ENCODE measurements at places on chromosomes 2 and 18. TPM values are rescaled to one million over a fixed set of nuclear protein-coding genes. Genes with fewer than 3 reads are reported as not detected.

- peaks cover 7% of the 10 kb centered on the region for H3K36me3 ChIP-seq
- H3K4me3 ChIP-seq = no peak overlapping the region
- H3K27ac ChIP-seq = no peak overlapping the region
- no peaks in the 10 kb centered on the region for H3K4me1 ChIP-seq
Measured at GRCh38 chr2:72694715-72695496, 130.9 kb downstream of the EXOC6B start.

GRCh38 chr2:6352247-6352646 is 513.5 kb downstream of the CMPK2 start:
- H3K27ac ChIP-seq = no peak overlapping the region
- H3K27me3 ChIP-seq = no peaks in the 10 kb centered on the region
- no peak overlapping the region for H3K4me3 ChIP-seq
- H3K4me1 ChIP-seq = no peaks in the 10 kb centered on the region

GRCh38 chr2:159684796-159685195 is 27.5 kb upstream of the MARCHF7 start:
- no peaks in the 10 kb centered on the region for H3K4me1 ChIP-seq
- no peaks in the 10 kb centered on the region for H3K27me3 ChIP-seq
- no peak overlapping the region for H3K27ac ChIP-seq
- no peak overlapping the region for H3K4me3 ChIP-seq

DNA sequence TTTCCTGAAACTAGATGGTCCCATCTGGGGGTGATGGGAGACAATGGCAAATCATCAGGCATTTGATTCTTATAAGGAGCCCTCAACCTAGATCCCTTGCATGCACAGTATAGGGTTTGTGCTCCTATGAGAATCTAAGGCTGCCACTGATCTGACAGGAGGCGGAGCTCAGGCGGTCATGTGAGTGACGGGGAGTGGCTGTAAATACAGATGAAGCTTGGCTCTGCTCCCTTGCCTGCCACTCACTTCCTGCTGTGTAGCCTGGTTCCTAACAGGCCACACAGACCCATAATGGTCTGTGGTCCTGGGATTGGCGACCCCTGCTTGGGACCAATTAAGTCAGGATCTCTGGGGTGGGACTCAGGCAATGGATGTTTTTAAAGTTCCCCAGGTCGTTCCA is 293.4 kb downstream of the ZNF521 start:
- H3K4me1 ChIP-seq = no peaks in the 10 kb centered on the region
- DNase-seq = no peak
- no peaks in the 10 kb centered on the region for H3K27me3 ChIP-seq

DNA sequence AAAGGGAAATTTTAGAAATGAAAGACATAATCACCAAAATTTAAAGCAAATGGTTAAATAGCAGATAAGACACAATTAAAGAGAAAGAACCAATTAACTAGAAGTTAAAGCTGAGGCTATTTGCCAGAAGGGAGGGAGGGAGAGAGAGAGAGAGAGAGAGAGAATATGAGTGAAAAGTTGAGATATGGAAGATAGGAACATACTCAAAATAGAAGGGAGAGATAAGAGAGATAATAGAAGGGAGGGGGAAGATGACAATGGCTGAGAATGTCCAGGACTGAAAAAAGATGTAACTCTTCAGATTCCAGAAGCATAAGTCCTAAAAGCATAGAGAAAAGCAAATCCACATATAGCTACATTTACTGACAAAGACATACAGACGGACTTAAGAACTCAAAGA is 17.1 kb upstream of the AAK1 start:
- no peak overlapping the region for H3K4me3 ChIP-seq
- no peak for DNase-seq
- H3K4me1 ChIP-seq = peaks cover 22% of the 10 kb centered on the region
- H3K27me3 ChIP-seq = no peaks in the 10 kb centered on the region
- H3K27ac ChIP-seq = no peak overlapping the region

DNA sequence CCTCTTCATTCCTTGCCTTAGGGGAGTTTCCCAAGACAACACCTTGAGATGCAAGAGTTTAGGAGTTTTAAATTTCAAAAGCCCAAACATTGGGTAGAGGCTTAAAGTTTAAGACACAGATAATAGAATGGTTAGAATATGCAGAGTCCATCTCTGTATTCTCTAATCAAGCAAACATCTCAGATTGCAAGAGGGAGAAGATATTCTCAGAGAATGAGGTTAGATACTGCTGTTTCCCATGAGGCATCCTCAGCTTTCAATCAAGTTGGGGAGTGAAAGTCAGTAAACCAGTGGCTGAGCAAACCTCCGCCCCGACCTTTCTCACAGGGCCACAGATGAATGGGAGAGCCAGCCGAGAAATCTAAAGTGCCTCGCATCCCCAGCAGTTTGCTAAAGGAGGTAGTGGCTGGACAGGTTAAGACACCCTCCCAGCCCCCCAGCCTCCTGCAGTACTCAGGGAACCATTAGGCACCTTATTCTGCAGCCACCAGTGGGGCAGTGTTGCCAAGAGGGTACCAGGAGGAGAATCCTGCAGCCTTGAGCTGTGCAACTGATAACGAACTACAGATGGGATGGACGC is 30.0 kb downstream of the FBXO36 start:
- H3K36me3 ChIP-seq = no peaks in the 10 kb centered on the region
- H3K27me3 ChIP-seq = no peaks in the 10 kb centered on the region
- H3K4me3 ChIP-seq = no peak overlapping the region

- H3K36me3 ChIP-seq = no peaks in the 10 kb centered on the region
- no peak overlapping the region for H3K27ac ChIP-seq
- H3K4me1 ChIP-seq = peaks cover 17% of the 10 kb centered on the region
- peaks cover 15% of the 10 kb centered on the region for H3K27me3 ChIP-seq
- peak overlapping the region; percentile 20 for H3K4me3 ChIP-seq
Measured at GRCh38 chr2:235390108-235390815, 103.6 kb upstream of the AGAP1 start.

DNA sequence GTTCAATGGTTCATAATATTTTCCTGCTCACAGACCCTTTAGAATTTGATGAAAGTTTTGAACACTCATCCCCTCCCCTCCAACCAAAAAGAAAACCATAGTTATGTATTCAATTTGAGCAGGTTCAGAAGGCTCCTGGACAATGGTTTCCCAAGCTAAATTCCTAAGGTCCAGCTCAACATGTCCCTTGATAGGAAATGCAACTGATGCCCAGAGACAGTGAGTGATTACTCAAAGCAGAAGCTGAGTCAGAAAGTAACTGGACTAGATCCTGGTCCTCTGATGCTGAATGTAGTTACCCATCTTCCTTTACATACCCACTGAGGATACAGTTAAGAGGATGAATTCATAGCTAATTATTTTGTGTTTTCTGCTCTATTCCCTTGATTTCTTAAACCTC is 218.9 kb upstream of the NCKAP5 start:
- no peaks in the 10 kb centered on the region for H3K36me3 ChIP-seq
- no peak for DNase-seq
- H3K27ac ChIP-seq = no peak overlapping the region
- H3K4me1 ChIP-seq = no peaks in the 10 kb centered on the region
- H3K27me3 ChIP-seq = peaks cover 1% of the 10 kb centered on the region
- no peak overlapping the region for H3K4me3 ChIP-seq

DNA sequence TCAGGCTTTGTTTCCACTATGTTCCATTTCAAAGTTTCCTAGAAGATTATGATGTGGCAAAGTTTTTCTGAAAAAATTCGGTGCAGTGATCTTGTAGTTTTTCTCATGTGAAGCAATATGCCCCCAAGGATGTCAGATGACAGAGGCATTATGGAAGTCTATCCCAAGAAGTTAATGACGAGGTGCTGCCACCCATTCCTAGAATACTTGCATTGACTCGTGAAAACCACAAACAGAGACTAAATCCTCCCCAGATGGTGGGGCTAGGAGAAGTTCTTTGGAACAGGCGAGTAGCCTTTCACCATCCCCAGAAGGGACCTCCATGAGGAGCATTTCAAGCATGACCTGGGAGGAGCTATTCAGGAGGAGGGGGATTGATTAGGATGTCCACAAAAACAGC is 40.2 kb upstream of the COPS8 start:
- no peak for DNase-seq
- H3K4me3 ChIP-seq = no peak overlapping the region
- H3K27me3 ChIP-seq = peaks cover 17% of the 10 kb centered on the region
- no peaks in the 10 kb centered on the region for H3K4me1 ChIP-seq
- H3K36me3 ChIP-seq = no peaks in the 10 kb centered on the region
- H3K27ac ChIP-seq = no peak overlapping the region

GRCh38 chr18:54713386-54713785 is 114.9 kb upstream of the RAB27B start:
- no peak overlapping the region for H3K27ac ChIP-seq
- H3K27me3 ChIP-seq = peaks cover 9% of the 10 kb centered on the region
- peaks cover 28% of the 10 kb centered on the region for H3K4me1 ChIP-seq
- no peaks in the 10 kb centered on the region for H3K36me3 ChIP-seq
- no peak overlapping the region for H3K4me3 ChIP-seq
- no peak for DNase-seq

GRCh38 chr2:56177420-56178220 is 6.2 kb upstream of the CCDC85A start:
- H3K27me3 ChIP-seq = peaks cover 26% of the 10 kb centered on the region
- no peak for DNase-seq
- no peak overlapping the region for H3K4me3 ChIP-seq
- no peaks in the 10 kb centered on the region for H3K4me1 ChIP-seq
- H3K27ac ChIP-seq = no peak overlapping the region
- H3K36me3 ChIP-seq = no peaks in the 10 kb centered on the region

GRCh38 chr2:205769495-205769850 is 87.2 kb downstream of the NRP2 start:
- no peak overlapping the region for H3K4me3 ChIP-seq
- H3K4me1 ChIP-seq = peaks cover 9% of the 10 kb centered on the region
- no peak overlapping the region for H3K27ac ChIP-seq

DNA sequence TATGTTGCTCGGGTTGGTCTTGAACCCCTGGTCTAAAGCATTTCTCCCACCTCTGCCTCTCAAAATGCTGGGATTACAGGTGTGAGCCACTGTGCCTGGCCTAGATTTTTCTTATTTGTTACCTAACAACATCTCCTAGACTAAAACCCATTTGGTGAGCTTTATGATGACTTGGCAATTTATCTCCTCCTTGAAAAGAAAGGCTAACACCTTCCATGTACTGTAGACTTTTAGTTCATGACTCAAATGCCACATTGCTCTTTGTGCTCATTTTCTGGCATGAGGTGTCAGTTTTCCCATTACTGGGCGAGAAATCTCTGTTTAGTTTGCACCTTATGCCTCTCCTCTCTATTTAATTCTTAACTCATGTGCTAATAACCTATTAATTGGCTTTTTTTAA is 12.3 kb upstream of the SERPINB5 start:
- DNase-seq = no peak
- H3K36me3 ChIP-seq = no peaks in the 10 kb centered on the region
- no peaks in the 10 kb centered on the region for H3K4me1 ChIP-seq
- peaks cover 4% of the 10 kb centered on the region for H3K27me3 ChIP-seq
- H3K4me3 ChIP-seq = no peak overlapping the region

DNA sequence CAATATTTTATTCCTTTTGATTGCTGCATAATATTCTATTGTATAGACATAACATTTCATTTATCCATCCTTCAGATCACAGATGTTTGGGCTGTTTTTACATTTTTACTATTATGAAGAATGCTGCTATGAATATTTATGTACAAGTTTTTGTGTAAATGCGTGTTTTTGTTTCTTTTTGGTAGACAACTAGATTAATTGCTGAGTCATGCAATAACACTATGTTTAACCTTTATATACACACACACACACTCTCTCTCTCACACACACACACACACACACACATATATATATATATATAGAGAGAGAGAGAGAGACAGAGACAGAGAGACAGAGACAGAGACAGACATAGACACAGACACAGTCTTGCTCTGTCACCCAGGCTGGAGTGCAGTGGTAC is 926.9 kb downstream of the DCC start:
- DNase-seq = no peak
- H3K27ac ChIP-seq = no peak overlapping the region
- H3K36me3 ChIP-seq = no peaks in the 10 kb centered on the region
- H3K27me3 ChIP-seq = no peaks in the 10 kb centered on the region
- H3K4me1 ChIP-seq = no peaks in the 10 kb centered on the region
- no peak overlapping the region for H3K4me3 ChIP-seq

DNA sequence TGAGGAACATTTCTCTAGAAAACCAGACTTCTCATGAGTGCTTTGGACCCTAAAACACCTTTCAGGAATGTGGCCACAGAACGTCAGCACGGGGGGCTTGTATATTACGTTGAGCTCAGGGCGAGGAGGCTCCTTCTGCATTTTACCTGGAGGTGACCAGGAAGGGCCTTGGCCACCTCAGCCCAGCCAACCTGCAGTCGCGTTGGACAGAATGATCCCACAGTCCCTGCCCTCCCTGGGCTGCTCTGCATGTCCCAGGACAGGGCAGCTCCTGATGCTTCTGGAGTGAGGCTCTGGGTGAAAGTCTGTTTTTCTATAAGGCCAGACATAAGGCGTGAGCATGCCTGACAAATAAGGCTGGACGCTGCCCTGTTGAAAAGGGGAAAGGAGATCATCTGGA is 121.9 kb downstream of the NDUFA10 start:
- no peak overlapping the region for H3K27ac ChIP-seq
- no peaks in the 10 kb centered on the region for H3K4me1 ChIP-seq
- H3K36me3 ChIP-seq = no peaks in the 10 kb centered on the region
- no peak for DNase-seq

GRCh38 chr2:61995515-61995914 is 90.0 kb downstream of the COMMD1 start:
- H3K4me3 ChIP-seq = no peak overlapping the region
- no peak overlapping the region for H3K27ac ChIP-seq
- no peaks in the 10 kb centered on the region for H3K4me1 ChIP-seq
- peaks cover under 1% of the 10 kb centered on the region for H3K36me3 ChIP-seq

DNA sequence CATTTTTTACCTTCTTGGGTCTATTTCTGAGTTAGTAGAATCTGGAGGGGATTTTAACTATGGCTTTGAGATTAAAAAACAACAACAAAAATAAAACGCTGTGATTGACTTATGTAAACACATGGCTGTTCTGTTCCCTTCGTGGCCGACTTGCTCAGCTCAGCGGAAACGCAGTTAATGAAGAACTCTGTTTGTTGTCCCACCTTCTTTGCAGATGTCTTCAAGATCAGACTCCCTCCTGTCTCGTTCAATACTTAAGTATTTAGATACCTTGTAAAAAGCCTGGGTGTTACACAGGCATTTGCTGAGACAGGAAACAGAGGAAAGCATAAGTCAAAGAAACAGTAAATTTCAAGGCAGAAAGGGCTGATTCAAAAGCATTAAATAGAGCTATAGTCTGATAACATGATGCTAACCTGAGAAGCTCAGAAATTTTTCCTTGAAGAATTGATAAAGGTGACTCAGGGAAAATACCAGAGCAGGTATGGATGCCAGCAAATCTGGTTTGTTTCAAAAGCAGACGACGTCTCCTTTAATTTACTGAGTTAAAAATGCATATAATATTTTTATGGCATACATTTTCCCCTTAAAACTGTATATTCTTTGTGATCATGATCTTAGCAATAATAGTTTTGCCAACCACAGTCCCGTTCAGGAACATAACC is 21.7 kb upstream of the POLI start:
- H3K4me3 ChIP-seq = peak overlapping the region; percentile 78
- peaks cover 14% of the 10 kb centered on the region for H3K4me1 ChIP-seq
- DNase-seq = no peak
- no peaks in the 10 kb centered on the region for H3K36me3 ChIP-seq

PDK1 gene
- total RNA-seq = 64.9 TPM

PEX13 gene
- total RNA-seq = 27.4 TPM

C1D gene
- 18.8 TPM for total RNA-seq

SCN3A gene
- 0.27 TPM for total RNA-seq

CYRIA gene
- total RNA-seq = 1.6 TPM

LOXHD1 gene
- total RNA-seq = 0.39 TPM

DSG3 gene
- not detected for total RNA-seq

GKN2 gene
- not detected for total RNA-seq

PTPRM gene
- 0.52 TPM for total RNA-seq

RTP5 gene
- not detected for total RNA-seq

PDCD1 gene
- total RNA-seq = 0.47 TPM

C2orf76 gene
- 10.7 TPM for total RNA-seq

HAAO gene
- 0.31 TPM for total RNA-seq

All from naive thymus-derived CD8-positive, alpha-beta T cell (primary cell).